ENCODE measurements at places on chromosomes 13 and 19.

DNA sequence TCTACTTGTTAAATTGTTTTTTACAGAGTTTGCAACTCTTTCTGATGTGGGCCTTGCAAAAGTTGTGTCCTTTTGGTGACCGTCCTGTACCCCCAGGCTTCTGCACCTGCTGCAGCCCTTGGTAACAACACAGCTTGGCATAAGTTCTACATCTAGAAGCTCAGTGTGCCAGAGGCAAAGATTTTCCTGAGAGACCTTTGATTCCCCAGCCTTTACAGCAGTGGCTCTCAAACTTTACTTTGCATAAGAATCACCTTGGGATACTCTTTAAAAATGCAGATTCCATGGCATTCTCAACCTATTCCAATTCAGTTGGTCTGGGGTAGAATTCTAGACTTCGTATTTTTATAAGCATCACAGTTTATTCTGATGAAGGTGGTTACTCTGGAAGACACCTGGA, 260.9 kb downstream of the DCT start:
- DNase-seq: no peak

- no peak for DNase-seq
Measured at GRCh38 chr13:85266331-85266730, 532.9 kb downstream of the SLITRK6 start.

DNA sequence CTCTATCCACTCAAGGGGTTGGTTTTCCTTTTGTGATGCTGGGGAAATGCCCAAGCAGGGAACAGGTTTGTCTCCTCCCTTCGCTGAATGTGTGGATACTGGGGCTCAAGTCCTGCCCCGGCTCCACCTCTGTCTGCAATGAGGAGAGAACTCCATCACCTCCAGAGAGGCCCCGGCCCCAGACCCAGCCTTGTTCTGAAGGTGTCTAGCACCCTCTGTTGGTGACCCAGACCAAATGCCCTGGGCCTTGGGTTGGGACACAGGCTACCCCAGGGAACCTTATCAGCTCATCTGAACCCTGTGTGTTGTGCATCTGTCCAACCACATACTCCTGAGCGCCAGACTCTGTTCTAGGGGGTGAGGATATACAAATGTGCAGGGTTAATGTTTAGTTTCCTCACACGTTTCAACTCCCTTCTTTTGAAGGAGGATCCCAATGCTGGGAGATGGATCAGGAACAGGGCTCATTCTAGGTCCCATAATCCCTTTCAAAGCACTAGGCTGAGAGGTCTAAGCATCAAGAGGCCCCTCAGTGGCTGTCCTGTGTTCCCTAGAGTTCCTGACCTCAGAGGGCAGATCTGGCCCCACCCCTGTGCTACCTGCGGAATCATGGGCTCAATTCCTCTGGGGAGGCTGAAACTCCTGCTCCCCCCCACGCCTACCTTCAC, 112.5 kb upstream of the SLC7A1 start:
- DNase-seq: peak; percentile 6

DNA sequence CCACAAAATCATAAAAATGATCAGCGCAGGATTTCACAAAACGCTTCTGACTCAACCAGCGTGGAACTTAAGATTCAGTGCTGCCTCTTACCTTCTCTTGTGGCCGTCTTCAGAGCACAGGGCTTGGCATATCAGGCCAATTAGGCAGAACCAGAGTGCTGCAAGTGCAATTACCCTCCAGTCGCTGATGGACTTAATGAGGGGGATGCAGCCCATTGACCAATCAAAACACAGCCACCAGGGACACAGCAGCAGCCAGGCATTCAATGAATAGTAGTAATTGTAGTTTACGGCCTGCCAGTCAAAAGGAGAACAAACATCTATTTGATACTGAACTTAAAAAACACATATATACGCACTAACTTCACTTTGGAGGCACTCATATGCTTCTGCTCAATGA, 38.2 kb downstream of the TMTC4 start:
- no peak for DNase-seq

DNA sequence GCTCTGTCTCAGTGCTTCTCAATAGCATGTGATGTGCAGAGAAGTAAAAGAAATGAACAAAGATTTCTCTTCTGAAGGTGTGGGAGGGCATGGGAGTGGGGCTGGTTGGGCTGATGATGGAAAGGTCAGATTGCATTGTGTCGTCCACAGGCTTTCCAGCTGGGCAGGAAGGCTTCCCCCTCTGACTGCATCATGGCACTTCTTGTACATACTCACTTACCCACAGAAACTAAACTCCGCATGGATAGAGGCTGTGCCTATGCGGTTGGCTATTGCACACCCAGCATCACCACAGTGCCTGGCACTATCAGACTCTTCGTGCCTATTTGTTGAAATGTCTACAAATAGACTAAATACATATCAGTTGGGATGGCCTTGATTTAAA, 24.4 kb upstream of the TNFSF11 start:
- DNase-seq: no peak

- no peak for DNase-seq
Measured at GRCh38 chr19:35692010-35692409, 12.3 kb upstream of the ZBTB32 start.

GRCh38 chr19:49672131-49672919, 4.7 kb upstream of the PRMT1 start:
- DNase-seq: peak; percentile 67

GRCh38 chr13:20684041-20684440, 19.5 kb upstream of the IL17D start:
- no peak for DNase-seq

GRCh38 chr19:38617283-38617763, 430 bp downstream of the MAP4K1 start:
- no peak for DNase-seq

- no peak for DNase-seq
Measured at GRCh38 chr13:107801621-107802020, 413.7 kb downstream of the LIG4 start.

DNA sequence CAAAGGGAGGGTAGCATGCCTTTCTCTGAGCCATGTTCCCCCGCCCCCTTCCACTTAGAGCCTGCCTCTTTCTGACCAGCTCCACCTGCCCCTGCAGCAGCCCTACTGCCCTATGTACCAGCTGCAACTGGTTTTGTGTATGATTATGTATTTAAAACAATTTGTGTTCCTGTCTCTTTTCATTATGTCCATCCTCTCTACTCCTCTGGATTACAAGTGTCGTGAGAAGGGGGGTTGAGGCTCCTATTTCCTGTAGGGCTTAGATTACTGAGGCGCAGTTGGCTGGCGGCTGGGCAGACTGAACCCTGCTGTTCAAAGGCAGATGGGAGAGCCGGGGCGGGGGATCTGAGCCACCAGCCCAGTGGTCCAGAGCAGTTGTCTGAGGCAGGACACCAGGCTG, 213.3 kb downstream of the KCNRG start:
- DNase-seq: no peak

GRCh38 chr13:114142640-114143490, 10.4 kb upstream of the RASA3 start:
- DNase-seq: peak; percentile 55

GRCh38 chr19:54141356-54141755, 3.8 kb downstream of the CNOT3 start:
- no peak for DNase-seq

- DNase-seq: no peak
Measured at GRCh38 chr13:21522847-21523246, 63.7 kb upstream of the ZDHHC20 start.

DNA sequence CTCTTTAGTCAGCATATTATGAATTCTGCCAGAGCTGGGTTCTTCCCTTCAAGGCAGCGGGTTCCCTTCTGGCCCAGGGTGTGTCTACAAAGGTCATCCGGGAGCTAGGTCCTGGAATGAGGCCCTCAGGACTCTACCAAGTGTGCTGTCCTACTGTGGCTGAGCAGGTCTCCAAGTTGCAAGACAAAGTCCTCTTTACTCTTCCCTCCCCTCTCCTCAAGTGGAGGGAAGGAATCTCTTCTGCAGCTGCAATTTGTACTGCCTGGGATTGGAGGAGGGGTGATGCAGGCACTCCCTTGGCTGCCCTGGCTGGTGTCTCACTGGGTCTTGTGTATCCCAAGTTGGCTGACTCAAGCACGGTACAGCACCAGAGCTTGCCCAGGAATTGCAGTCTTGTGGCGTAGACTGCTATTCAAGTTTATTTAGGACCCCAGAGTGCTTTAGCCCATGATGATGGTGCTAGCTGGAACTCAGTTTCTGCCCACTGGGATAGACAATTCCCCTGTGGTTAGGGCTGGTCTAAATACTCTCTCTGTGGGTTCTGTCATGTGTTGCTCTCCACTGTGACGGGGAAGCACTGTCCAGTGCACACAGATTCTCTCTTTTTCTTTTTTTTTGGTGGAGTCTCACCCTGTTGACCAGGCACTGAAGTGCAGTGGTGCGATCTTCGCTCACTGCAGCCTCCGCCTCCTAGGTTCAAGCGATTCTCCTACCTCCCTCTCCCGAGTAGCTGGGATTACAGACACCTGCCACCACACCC, 28.5 kb downstream of the RFC3 start:
- DNase-seq: no peak

GRCh38 chr13:47632311-47632710, 368.8 kb downstream of the SUCLA2 start:
- no peak for DNase-seq

- DNase-seq: no peak
Measured at GRCh38 chr19:2631213-2631821, 71.2 kb downstream of the GNG7 start.

DNA sequence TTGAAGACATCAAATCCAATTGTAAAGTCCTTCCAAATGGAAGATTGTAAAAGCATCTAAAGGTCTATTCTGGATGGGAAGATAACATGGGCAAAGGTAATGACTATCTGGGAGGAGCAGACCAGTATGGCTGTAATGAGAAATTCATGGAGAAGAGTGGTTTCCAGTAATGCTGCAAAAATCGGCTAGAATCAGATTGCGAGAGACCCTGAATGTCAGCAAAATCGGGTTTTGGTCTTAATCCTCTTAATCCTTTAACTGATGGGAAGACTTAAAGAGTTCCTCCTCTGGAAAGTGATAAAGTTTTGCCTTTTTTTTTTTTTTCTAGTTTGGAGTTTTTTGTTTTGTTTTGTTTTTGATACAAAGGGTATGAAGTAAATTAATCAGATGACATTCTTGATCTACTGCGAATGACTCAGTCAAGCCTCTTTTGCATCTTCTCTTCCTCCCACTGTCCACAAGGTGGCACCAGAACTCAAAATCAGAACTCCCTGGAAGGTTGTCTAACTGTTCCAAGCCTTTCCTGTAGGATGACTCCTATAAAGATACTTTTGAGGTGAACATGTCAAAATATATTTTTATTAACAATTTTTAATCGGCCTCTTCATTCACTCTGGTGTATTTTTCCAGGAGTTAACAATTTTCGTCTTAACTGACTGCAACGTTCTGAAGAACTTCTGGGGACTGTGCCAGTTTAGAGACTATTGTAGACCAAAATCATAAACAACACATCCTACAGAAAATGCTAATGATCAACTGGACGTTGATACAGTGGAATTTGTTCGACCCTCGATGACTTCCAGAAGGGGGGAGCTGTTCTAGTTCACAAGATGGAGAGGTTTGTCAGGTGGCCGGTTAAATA, 213.3 kb upstream of the MIR17HG start:
- no peak for DNase-seq

DNA sequence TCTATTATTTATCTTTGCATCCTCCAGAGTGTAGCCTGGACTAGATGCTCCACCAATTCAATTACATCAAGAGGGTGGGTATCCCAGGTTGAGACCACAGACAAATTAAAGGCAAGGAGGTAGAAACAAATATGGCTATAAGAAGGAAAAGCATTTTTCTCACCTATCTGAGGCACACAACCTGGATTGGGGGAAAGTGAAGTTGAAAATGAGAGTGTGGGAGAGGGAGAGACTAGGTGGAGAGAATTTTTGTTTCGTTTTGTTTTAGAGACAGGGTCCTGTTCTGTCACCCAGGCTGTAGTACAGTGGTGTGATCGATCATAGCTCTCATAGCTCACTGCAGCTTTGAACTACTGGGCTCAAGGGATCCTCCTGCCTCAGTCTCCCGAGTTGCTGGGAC, 5.8 kb upstream of the PRODH2 start:
- no peak for DNase-seq

- DNase-seq: no peak
Measured at GRCh38 chr13:30742901-30743300, 7.6 kb downstream of the ALOX5AP start.

DNA sequence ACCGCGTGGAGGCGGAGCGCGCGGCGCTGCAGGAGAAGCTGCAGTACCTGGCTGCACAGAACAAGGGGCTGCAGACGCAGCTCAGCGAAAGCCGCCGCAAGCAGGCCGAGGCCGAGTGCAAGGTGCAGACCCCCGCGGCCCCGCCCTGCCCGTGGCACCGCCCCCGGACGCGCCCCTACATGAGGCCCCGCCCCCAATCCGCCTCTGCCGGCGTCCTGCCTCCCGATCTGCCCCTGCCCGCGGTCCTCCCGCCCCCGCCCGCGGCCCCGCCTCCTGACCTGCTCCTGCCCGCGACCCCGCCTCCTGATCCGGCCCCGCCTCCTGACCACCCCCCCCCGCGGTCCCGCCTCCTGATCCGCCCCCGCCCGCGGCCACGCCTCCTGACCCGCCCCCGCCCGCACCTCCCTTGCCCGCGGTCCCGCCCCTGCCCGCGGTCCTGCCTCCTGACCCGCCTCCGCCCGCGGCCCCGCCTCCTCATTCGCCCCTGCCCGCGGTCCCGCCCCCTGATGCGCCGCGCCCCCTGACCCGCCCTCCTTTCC, 11.7 kb downstream of the PRR36 start:
- peak; percentile 66 for DNase-seq

GRCh38 chr19:14450168-14450874, 17.2 kb downstream of the PKN1 start:
- peak; percentile 28 for DNase-seq

GRCh38 chr13:45925151-45925550, 73.6 kb upstream of the SIAH3 start:
- no peak for DNase-seq

DNA sequence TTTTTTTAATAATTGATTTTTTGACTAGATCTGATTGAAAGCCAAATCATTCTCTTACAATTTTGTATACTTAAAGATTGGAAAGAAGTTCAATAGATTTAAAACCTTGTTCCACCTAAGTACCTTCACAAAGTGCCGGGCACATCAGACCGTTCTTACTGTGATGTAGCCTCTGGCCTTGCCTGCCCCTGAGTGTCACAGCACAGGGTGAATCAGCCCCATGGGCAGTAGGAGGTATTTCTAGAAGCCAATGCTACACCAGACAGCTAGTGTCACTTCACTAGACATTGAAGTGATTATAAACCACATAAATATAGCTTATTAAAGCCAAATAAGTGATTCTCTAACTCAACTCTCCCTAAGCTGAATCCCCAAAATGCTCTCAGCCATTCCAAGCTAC, 131.3 kb downstream of the LACC1 start:
- DNase-seq: no peak

DNA sequence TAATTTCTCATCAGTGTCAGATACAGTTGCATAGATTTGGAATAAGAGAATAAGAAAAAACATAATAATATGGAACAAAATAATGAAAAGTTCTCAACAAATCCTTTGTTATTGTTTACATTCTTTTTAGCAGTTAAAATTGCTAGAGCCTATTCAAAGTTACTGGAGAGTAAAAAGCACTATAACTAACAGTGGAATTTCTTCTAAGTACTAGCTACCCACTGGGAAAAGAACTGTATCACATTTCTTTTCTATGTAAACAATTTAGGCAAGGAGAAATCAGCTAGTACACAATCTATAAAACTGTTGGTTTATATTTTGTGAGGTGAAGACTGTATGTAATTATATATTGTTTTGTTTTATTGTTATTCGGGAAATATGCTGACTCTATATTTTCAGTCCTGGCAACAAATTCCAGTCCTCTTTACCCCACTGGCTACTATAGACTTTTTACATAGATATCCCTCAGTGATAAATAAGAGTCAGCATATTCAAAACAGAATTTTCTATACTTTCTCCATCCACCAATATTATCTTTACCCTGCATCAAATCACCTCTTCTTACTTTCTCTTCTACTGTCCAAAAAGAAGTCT, 222.0 kb downstream of the PCDH9 start:
- no peak for DNase-seq

- no peak for DNase-seq
Measured at GRCh38 chr13:49254007-49254406, 6.3 kb downstream of the CDADC1 start.

Measured in activated T-helper 9 cell treated with anti-CD3 and anti-CD28 coated beads, Interleukin-2, amount 50 U/mL, for 16 hours (primary cell).